ENCODE measurements at places on chromosomes 11 and 22. TPM values are rescaled to one million over a fixed set of nuclear protein-coding genes. Genes with fewer than 3 reads are reported as not detected.

Gene OR8K5
- not detected for total RNA-seq

Gene FXYD6
- not detected for total RNA-seq

Gene FAM83F
- total RNA-seq, result not detected

Gene SUSD2
- total RNA-seq, result 0.44 TPM

Gene MS4A1
- total RNA-seq, result 4.7 TPM

Gene OR2D2
- total RNA-seq, result not detected

Gene LRRC32
- total RNA-seq, result 0.38 TPM

Gene OR10D3
- total RNA-seq, result not detected

Gene IGLL5
- not detected for total RNA-seq

Gene MAJIN
- 0.91 TPM for total RNA-seq

Gene C2CD3
- total RNA-seq, result 41.9 TPM

GRCh38 chr11:17771415-17771814 is 36.8 kb downstream of the KCNC1 start:
- DNase-seq, result no peak

DNA sequence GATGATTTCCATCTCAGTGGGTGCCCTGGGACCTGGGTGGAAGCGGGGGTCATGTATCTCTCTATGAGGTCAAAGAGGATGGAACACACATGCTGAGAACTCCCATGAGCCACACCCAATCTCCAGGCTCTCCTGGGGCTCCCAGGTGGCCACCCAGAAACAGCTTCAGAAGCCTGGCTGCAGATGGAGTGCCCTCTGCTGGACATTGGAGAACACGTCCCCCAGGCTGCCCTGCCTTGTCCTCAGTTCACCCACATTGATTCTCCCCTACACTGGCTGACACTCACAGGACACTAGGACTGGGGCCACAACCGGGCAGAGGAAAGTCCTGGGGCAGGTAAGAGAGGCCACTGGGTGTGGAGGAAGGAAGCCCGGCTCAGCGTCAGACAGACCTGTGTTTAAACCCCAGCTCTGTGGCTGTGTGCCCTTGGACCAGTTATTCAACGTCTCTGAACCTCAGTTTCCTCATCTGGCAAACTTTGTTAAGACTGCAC is 4.5 kb upstream of the NOL12 start:
- DNase-seq, result peak; percentile 70

- DNase-seq, result no peak
Measured at GRCh38 chr11:60390419-60390818, 5.8 kb upstream of the MS4A14 start.

DNA sequence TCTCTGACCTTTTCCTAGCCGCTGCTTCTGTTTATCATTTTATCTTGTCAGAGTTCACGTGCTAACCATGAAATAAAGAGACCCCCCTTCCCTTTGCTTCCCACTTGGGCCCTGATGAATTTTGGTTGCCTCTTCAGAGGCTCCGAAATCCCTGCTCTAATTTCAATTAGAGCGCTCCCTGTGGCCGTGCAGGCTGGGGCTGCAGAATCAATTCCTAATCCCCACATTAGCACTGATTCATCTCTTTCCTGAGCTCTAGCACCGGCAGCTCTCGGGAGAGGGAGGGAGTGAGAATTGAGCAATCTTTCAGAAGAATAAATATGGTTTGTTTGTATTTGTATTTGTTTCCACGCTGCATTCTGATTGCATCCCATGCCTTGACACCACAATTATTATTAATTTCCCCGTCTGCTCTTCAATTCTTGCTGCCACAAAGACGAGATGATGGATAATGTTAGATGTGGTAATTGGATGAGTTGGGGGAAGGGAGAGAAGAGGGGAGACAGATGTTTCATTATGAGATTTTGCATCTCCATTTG is 76.9 kb downstream of the NTM start:
- no peak for DNase-seq

GRCh38 chr11:12606597-12606996 is 67.6 kb upstream of the TEAD1 start:
- DNase-seq, result no peak

- no peak for DNase-seq
Measured at GRCh38 chr11:60887556-60887955, 18.8 kb downstream of the PRPF19 start.

- DNase-seq, result no peak
Measured at GRCh38 chr11:113255096-113255495, 59.3 kb upstream of the TTC12 start.

- no peak for DNase-seq
Measured at GRCh38 chr11:134725716-134726639, 313.9 kb upstream of the B3GAT1 start.

- DNase-seq, result no peak
Measured at GRCh38 chr11:12045914-12046635, 37.6 kb upstream of the DKK3 start.

- DNase-seq, result no peak
Measured at GRCh38 chr11:84563356-84563755, 1063.8 kb downstream of the DLG2 start.

DNA sequence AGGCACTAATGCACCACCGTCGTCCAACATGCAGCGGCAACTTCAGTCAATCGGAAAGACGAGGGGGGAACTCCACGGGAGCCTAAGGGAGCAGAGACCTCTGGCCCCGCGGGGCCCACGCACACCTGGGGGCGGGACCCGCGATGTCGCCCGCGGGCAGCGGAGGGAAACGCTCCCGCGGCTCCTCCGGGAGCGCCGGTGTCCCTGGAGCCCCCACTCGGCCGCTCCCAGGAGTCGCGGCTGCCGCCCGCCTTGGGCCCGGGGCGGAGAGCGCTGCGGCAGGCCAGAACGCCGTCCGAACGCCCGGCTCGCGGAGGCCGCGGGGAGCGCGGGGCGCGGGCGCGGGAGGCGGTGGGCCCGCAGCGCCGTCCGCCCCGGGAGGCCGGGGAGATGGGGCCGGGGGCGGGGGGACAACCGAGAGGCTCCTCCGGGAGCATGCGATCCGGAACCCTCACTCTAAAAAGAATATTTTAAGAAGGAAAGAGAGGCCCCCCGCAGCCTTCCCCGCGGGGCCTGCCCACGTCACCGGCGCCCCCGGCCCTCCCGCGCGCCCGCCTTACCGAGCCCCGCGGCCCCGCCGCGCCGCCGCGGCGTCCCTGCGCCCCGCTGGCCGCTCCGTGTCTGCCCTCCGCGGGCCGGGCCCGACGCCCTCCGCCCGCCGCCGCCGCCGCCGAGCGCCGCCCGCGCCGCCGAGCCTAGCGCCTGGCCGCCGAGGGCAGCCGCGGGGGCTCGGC is 86.6 kb upstream of the ARHGAP32 start:
- peak; percentile 8 for DNase-seq

DNA sequence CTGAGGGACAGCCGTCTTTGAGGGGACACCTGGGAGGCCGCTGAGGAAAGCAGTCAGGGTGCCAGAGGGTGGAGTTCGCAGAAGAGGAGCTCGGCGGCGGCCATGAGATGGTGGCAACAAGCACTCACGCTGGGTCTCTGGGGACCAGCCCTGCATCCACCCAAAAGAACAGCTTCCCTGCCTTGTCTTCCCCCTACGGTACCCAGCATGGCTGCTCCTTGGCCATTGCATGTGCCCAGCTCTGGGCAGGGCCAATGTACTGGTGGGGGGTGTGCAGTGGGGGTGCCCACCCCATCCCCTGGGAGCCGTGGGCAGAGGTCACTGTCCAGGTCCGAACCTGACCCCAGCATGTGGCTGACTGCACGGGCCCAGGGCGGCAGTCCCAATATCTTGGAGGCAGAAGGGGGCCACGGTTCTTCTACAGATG is 42.3 kb downstream of the OSBPL5 start:
- DNase-seq, result no peak

- DNase-seq, result no peak
Measured at GRCh38 chr22:41931701-41932269, 5.2 kb upstream of the TNFRSF13C start.

DNA sequence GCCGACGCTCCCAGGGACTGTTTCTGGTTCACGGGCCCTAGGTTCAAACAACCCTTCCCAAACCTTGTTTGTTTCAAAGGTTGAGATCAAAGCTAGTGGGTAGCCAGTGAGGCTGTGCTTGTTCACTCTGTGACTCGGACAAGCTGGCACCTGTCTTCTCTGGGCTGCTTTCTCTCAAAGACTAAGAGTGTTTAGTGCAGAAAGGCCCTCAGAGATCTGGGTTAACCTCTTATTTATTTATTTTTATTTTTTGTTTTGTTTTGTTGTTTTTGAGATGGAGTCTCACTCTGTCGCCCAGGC is 13.0 kb upstream of the MALAT1 start:
- DNase-seq, result no peak

DNA sequence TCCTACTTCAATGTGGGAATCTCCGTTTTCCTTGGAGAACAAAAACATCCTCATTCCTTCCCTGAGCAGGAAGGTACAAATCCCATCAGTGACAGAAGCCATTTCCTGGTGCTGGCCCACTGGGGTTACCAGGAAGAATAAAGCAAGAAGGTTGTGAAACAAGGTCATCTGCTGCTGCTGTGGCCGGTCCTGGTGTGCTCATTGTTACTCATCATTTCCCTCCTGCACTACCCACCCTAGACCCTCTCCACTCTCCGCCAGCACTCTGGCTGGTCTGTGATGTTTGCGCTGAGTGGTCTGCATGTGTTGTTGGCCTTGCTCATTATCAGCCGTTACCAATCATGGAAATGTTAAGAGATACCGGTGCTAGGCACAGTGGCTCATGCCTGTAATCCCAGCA is 37.0 kb downstream of the OSBP2 start:
- no peak for DNase-seq

GRCh38 chr22:37774728-37775127 is 33.0 kb upstream of the GCAT start:
- DNase-seq, result no peak

DNA sequence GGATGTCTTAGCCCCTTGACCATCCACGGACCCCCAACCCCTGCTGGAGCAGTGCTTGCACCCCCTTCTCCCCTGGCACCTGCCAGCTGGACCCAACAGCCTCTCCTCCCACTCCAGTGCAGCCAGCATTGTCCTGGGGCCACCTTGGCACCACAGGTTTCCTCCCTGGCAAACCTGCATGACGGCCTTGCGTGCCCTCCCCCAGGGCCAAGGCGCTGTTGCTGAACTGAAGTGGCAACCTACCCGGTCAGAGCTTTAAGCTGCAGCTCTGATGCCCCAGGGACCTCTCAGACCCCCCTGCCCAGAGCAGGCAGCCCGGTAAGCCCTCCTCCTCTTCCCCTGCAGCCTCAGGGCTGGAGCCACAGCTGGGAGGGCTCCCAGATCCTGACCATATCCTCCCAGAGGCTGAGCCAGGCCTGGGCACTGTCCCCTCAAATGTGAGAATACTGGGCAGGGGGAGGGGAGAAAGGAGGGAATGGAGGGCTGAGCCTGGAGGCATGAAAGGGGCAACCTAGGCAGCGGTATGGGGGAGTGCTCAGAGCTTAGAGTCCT is 1.8 kb upstream of the LRRC75B start:
- DNase-seq, result no peak

DNA sequence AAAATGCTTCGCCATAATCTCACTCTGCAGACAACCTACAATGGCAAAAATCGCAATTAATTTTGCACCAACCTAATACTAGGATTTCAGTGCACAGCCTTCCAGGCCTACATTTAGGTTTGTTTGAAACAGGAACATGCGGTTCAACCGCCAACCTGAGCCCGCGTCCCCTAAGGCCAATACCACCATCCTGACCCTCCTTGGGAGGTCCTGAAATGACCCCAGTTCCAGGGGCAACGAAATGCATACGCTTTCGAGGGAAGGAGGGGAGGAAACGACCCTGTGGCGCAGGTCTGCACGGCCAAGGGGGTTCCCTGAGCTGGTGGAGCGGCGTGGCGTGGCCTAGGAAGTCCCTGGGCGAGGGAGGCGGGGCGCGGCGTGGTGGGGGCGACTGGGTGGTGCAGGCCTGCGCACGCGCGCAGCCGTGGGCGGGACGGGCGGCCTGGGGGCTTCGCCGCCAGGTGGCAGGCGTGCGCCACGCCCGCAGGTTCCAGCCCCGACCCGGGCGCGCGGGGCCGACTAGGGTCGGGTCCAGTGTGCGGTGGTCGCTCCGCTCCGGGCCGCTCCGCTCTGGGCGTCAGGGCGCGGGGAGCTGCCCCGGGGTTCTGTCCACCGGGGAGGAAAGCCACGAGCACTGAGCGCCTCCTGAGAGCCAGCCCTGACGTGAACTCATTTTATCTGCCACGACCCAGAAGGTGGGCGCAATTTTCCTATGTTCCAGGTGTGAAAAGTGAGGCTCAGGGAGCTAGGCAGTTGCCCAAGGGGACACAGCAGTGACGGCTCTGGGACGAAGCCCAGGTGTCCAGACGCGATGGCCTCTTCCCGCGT is 94.1 kb downstream of the SWAP70 start:
- peak; percentile 93 for DNase-seq

GRCh38 chr22:41517172-41518047 is 26.9 kb downstream of the POLR3H start:
- DNase-seq, result no peak

DNA sequence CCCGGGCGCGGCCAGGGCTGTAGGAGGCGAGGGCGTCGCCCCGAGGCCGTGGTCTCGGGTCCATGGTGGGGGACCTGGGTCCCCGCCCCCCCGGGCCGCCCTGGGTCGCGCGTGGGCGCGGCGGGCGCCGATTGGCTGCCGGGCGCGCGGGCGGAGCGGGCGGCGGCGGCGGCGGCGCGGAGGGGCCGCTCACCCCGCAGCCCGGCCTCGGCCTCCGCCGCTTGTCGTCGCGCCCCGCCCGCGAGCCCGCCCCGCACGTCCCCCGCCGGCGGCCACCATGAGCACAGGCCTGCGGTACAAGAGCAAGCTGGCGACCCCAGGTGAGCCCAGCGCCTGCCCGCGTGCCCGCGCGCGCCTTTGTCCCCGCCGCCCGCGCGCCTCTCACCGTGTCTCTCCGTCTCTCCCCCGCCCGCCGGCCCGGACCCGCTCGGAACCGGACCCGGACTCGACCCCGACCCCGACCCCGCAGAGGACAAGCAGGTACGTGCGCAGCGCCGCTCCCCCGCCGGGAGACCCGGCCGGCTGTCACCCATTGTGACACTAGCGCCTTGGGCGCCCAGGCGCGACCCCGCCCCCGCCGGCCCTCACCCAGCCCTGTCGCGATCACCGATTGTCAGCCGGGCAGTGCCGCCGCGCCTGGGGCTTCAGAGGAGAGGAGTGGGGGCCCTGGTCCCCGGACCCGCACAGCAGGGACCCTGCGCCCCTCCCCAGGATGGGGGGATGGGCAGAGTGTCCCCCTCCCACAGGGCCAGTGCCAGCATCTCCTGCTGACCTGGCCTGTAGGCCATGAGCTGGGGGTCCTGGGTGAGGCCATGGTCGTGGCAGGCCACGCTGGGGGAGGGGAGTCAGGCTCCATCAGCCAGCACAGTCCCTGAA is at the start of gene SEPTIN5:
Gene SEPTIN5 (plus strand): TSS at position 192 of the 876 bp plus-strand sequence. CDS start 86 bp downstream, at position 278.
- peak; percentile 39 for DNase-seq

GRCh38 chr11:96464700-96465307 is 75.0 kb downstream of the JRKL start:
- peak; percentile 59 for DNase-seq

DNA sequence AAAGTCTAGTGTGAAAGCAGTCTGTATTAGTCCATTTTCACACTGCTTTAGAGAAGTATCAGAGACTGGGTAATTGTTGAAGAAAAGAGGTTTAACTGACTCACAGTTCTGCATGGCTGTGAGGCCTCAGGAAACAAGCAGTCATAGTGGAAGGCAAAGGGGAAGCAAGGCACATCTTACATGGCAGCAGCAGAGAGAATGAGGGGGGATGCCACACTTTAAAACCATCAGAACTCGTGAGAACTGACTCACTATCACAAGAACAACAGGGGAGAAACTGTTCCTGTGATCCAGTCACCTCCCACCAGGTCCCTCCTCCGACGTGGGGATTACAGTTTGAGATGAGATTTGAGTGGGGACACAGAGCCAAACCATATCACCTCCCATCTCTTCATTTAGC is 13.8 kb upstream of the TUBA8 start:
- DNase-seq, result no peak

Data from CD4-positive, alpha-beta memory T cell (primary cell).